ENCODE measurements at places on chromosomes 11 and 22.

DNA sequence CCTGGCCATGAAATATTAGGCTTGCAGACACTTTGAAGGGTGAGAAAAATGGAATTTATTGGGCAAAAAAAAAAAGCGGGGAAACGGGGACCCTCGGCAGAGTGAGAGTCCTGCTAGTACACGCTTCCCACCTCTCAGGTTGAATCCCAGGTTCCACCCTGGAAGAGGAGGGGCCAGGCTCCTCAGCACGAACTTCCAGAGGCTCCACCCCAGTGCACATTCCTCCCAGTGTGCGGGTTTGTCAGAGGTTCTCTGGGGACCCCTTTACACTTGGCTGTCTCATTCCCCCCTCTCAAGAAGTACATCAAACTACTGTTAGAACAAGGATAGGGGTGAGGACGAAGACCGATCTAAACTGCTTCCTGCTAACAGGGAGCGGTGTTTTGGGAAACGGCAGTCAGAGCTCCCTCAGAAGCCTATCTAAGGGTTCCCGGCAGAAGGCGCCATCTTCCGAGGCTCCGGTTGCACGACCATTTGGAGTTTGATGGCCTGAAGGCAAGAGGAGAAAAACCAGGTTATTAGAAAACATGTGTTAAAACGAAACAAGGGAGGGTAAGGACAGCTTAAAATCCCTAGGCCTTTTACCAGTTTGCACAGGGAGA, 27.5 kb downstream of the FOLR3 start:
- DNase-seq, result no peak

DNA sequence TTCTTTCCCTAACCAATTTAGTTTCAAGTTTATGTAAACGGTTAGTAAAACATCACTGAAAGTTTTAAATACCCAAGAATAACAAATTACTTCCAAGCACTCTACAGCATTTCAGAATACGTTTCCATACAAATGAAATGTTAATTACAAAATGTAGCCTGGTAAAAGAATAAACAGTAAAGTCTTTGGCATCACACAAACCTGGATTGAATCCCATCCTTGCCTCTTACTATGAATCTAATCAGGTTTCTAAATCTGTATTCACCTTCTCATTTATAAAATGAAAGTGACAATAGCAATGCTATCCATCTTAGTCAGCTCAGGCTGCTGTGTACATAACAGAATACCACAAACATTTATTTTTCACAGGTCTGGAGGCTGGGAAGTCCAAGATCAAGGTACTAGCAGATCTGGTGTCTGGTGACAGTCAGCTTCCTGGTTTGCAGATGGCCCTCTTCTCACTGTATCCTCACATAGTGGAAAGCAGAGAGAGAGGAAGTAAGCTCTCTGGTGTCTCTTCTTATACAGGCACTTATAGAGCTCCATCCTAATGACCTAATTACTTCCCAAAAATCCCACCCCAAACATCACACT, 19.2 kb downstream of the FAM168A start:
- no peak for DNase-seq

GRCh38 chr11:111598148-111598547, 4.1 kb upstream of the SIK2 start:
- no peak for DNase-seq

GRCh38 chr11:126277322-126277721, 5.6 kb upstream of the TIRAP start:
- DNase-seq, result no peak

DNA sequence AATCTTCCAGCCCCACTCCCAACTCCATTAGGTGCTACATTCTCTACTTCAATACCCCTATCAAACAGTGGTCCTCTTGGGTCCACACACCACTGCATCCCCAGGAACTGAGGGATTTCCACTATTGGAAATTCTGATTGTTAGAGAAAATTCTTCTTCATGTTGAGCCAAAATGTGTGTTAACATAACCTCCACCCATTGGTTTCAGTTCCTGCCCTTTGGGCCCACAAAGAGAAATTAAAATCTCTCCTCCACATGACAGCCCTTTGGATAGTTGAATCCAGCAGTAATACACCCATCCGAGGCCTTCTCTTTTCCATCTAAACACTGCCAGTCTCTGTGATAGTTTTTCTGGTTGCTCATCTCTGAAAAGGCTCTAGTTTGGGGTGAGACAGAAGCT, 2.1 kb downstream of the VSIG2 start:
- no peak for DNase-seq

GRCh38 chr11:40294741-40295140, 1164.7 kb downstream of the LRRC4C start:
- DNase-seq, result no peak

DNA sequence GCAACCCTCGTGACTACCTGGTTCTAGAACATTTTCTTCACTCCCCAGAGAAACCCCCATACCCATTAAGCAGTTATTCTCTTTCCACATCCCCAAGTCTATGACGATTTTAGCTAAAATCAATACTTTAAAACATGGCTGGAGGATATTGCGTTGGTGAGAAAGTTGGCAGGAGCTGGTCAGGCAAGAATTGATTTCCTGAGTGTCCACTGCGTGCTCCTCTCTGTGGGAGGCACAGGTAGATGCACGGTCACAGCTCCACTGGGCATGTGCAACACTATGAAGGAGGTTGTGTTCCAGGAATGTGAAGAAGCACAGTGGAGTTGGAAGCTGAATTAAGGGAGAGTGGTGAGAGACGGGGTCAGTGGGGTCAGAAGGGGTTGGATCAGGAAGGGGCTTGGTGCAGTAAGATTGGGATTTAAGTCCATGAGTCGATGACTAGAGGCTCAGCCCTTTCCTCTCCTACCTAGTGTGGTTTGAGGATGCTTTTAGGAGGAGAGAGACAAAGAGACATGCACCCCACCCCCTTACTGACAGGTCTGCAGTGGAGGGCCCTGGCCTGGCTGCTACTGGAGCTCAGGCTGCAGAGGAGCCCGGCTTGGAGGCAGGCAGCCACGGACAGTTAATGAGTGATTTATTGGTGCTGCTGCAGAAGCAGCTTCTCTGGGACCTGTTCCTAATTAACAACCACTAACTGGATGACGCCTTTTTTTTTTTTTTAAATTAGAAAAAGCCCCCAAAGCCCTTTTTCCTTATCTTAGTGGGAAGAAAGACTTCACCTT, 395.6 kb downstream of the TENM4 start:
- DNase-seq, result no peak

- DNase-seq, result no peak
Observed at GRCh38 chr11:111996129-111996528, 29.1 kb upstream of the DLAT start.

GRCh38 chr11:66341502-66342126, 3.3 kb downstream of the BRMS1 start:
- DNase-seq, result no peak

All from fibroblast of skin of scalp (primary cell).